ENCODE measurements at places on chromosomes 4 and X.

- peak; percentile 50 for DNase-seq
Measured at GRCh38 chrX:39152106-39152649, 350.9 kb downstream of the MID1IP1 start.

DNA sequence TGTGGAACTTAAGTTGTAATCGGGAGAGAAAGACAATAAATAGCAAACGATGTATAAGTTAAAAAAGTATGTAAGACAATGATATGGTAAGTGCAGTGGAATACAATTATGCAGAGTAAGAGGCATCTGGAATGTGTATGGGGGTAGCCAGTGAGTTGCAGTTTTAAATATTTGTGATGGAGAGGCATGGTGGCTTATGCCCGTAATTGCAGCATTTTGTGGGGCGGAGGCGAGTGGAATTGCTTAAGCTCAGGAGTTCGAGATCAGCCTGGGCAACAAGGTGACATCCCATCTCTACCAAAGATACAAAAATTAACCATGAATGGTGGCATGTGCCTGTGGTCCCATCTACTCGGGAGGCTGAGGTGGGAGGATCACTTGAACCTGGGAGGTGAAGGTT lies 52.5 kb upstream of the WDFY3 start:
- no peak for DNase-seq

DNA sequence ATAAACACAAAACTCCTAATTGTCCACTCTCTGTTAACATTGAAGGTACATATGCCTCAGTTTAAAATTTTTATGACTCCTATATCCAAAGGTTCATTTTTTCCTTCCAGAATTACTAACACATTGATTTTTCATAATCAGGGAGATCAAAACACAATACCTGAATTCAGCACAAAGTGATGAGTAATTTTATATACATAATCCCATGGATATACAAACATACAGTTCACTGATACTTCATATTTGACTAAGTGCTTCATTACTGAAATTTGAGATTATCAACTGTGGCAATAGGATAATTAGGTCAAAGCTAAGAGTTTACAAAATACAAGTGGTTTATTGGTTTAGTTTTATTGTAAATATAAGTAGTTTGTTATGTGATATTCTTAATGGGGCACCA lies 176.2 kb upstream of the PRPS2 start:
- no peak for DNase-seq

DNA sequence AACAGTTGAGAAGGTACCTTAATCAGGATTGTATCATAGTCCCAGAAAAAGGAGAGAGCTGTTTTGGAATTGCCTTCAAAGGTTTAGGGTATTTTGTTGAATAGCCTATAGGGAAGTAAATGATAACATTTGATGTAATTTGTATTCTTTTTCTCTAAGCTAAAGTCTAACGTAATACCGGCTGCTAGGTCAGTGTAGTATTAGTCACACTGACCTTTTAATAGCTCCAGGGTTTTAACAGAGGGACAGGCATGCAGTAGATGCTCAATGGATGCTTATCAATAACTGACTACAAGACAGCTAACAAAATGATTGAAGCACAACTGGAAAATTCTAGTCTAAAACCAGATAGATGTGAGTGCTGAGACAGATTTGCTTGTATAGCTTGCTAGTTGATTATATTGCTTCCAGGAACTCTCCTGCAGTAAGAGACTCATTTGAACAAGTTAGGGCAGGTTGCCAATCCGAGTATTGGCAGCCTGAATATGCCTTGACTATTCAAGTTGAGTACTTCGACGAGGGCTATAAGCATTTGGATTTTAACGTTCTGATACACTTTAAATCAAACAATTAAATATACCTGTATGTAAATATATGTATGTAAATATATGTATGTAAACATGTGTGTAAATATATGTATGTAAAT lies 16.5 kb upstream of the PNPLA4 start:
- DNase-seq, result no peak

GRCh38 chr4:70627620-70628019 lies 924 bp upstream of the ENAM start:
- DNase-seq, result no peak

DNA sequence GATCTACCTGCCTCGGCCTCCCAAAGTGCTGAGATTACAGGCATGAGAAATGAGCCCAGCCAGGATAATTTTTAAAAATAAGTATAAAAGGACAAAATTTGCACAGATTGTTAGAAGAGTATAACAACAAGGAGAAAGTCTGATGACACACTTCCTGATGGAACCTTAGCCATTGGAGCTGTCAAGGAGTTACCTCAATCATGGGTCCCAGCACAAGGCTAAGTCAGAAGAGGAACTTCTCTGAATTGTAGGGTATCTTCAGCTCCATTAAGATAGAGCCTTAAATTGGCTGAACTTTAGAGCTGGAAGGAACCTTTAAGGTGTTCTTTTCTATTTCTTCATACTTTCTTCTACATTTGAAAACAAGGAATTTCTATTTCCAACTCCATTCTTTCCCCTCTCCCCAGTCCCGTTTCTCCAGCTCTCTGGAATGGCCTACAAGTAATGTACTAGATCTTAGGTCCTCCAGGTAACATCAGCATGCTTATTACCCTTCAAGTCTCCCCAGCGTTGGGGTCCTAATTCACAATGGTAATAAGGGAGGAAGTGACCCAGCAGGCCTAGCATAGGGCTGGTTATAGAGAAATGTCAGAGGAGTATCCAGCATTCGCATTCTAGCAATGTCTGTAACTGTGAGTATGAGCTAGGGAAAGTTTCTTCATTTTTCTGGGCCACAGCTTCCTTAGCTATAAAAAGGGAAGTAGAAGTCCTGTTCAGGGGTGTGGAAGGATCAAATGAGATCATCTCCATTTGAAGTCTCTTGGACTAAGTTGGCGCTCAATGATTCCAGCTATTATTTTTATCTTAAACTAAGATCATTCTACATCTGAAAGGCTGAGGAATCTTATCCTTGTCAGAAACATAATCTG lies 18.5 kb upstream of the RBPJ start:
- DNase-seq, result no peak

DNA sequence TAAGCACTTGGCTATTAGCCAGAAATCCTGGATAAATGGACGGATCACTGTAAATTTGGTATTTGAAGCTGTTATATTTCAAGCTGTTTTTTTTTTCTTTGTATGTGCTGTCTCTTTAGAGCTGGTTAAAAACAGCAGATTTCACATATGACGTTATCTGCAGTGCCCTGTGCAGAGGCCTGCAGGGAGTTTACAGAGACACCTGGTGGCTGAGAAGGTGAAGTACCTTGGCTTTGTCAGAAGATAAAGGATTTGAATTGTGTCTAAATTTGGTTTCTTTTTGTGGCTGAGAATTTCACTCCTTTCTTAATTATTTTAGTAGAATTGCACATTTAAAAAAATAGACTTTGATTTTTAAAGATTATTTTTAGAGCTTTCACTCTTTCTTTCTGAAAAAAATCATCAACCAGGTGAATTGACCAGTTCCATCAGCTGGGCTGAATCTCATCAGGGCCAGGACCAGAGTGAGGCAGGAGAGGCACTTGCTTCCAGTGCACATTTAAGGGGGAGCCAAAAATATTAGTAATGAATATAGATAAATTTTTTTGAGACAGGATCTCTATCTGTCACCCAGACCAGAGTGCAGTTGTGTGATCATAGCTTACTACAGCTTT lies 9.6 kb upstream of the CHRNA9 start:
- DNase-seq, result peak; percentile 81

- peak; percentile 92 for DNase-seq
Measured at GRCh38 chr4:40307627-40308497, 27.3 kb upstream of the CHRNA9 start.

All from B cell (primary cell).